Lung (tissue), 17 donors: ENCODE measurements at places on chromosomes 3 and 15. TPM values are rescaled to one million over a fixed set of nuclear protein-coding genes. Genes with fewer than 3 reads are reported as not detected.

DNA sequence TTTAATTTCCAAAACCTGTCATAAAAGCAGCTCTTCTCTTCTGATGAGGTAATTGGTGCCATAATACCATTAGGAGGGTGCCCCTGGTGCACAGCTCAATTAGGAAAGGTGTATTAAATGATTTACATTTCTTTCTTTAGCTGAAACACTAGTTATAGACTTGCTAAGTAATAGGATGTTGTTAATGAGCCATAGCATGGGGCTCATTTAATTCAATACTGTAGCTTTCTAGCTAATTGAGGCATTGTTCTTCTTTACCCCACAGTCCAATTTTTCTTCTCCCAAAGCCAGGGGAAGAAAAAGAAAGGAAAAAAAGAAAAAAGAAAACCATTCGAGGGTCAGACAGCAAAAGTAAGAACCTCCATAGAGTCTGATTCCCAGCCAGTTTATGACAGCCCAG is 164.0 kb upstream of the HES1 start:
- no peak overlapping the region for H3K4me3 ChIP-seq
- no peak for DNase-seq
- peaks cover 10% of the 10 kb centered on the region for H3K4me1 ChIP-seq
- H3K36me3 ChIP-seq, result no peaks in the 10 kb centered on the region

- no peaks in the 10 kb centered on the region for H3K4me1 ChIP-seq
- no peak overlapping the region for H3K27ac ChIP-seq
- no peak for DNase-seq
- no peak overlapping the region for H3K4me3 ChIP-seq
- peaks cover 8% of the 10 kb centered on the region for H3K36me3 ChIP-seq
These were observed 62.9 kb upstream of the MCF2L2 start for GRCh38 chr3:183491109-183491922.

DNA sequence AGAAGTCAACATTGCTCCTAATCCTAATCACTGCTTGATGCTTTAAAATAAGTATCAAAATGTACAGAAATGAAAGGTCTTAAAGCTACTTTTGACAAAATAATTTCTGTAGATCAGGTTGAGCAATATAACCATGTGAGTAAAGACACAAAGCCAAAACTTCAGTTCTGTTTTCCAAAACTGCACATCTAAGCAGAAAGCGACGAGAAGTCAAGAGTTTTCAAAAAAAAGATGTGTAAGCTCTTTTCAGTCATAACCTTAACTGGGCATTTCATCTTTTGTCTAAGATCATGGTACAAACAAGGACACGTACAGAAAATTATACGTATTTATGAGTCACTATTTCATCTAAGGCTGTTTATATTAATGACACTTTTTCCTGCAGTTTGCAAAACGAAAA is 608.8 kb downstream of the FOXP1 start:
- no peak overlapping the region for H3K4me3 ChIP-seq
- H3K36me3 ChIP-seq, result peaks cover 19% of the 10 kb centered on the region
- peaks cover 2% of the 10 kb centered on the region for H3K4me1 ChIP-seq
- H3K27ac ChIP-seq, result no peak overlapping the region

GRCh38 chr15:95025924-95026728 is 794.8 kb downstream of the MCTP2 start:
- no peak overlapping the region for H3K27ac ChIP-seq
- H3K4me1 ChIP-seq, result no peaks in the 10 kb centered on the region
- no peaks in the 10 kb centered on the region for H3K27me3 ChIP-seq
- H3K4me3 ChIP-seq, result no peak overlapping the region

TM4SF4 gene
- 2.2 TPM for total RNA-seq

MYRIP gene
- total RNA-seq, result 0.71 TPM

GRCh38 chr15:71596672-71597071 is 213.7 kb upstream of the NR2E3 start:
- H3K36me3 ChIP-seq, result no peaks in the 10 kb centered on the region
- H3K27ac ChIP-seq, result peak overlapping the region; percentile 88
- peak; percentile 86 for DNase-seq
- no peaks in the 10 kb centered on the region for H3K27me3 ChIP-seq
- H3K4me3 ChIP-seq, result no peak overlapping the region

GRCh38 chr3:159916052-159916451 is 72.6 kb upstream of the IL12A start:
- H3K4me3 ChIP-seq, result no peak overlapping the region
- no peaks in the 10 kb centered on the region for H3K4me1 ChIP-seq

USP13 gene
- total RNA-seq, result 25.2 TPM

RASL12 gene
- total RNA-seq, result 31.6 TPM

USF3 gene
- 21.3 TPM for total RNA-seq

DNA sequence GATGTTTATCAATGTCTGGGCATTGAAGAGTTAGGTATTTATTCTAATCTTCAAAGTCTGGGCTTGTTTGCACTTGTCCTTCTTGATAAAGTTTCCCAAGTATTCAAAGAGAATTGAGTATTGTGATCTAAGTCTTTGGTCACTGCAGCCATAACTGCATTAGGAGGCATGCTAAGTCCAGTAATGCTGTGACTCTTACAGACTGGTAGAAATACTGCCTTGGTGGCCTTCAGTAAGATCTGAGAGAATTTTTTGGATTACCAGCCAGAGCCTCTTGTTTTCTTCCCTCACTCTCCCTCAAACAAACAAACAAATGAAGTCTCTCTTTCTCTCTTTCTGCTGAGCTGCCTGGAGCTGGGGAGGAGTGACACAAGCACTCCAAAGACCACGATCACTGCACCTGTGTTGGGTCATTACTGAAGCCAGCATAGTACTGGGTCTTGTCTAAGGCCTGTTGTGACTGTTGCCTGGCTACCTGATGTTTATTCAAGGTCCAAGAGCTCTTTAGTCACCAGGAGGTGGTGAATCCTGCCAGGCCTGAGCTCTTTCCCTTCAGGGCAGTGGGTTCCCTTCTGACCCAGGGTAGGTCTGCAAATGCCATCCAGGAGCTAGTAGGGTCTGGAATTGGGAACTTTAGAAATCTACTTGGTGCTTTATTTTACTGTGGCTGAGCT is 14.8 kb upstream of the RBP2 start:
- no peak overlapping the region for H3K27ac ChIP-seq
- H3K4me1 ChIP-seq, result no peaks in the 10 kb centered on the region
- H3K27me3 ChIP-seq, result no peaks in the 10 kb centered on the region
- no peak for DNase-seq

DNA sequence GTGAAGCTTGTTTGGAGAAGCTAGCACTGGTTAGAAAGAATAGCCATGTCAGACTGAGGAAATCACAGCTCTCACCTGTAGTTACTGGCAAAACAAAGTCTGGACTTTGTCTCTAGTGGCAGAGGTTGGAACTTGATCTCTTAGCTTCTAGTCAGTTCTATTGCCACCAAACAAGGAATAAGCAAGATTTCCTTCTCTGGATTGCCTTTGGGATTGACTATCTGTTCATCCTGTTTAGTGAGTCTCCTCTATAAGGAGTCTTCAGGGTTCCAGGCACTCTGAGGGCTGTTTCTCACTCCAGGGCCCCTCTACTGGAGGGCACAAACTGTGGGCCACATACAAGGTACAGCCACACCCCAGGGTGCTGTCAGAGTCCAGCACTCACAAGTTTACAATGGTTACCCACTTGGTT is 426.6 kb upstream of the THBS1 start:
- no peaks in the 10 kb centered on the region for H3K27me3 ChIP-seq
- H3K36me3 ChIP-seq, result no peaks in the 10 kb centered on the region
- H3K4me3 ChIP-seq, result no peak overlapping the region
- DNase-seq, result no peak
- no peak overlapping the region for H3K27ac ChIP-seq
- peaks cover 2% of the 10 kb centered on the region for H3K4me1 ChIP-seq

GRCh38 chr15:41923401-41923997 is 29.6 kb upstream of the SPTBN5 start:
- peaks cover 26% of the 10 kb centered on the region for H3K4me1 ChIP-seq
- DNase-seq, result no peak
- H3K4me3 ChIP-seq, result no peak overlapping the region
- H3K36me3 ChIP-seq, result no peaks in the 10 kb centered on the region
- no peak overlapping the region for H3K27ac ChIP-seq

GRCh38 chr15:66001042-66001441 is 131.8 kb downstream of the RAB11A start:
- no peaks in the 10 kb centered on the region for H3K4me1 ChIP-seq
- H3K4me3 ChIP-seq, result no peak overlapping the region
- H3K36me3 ChIP-seq, result no peaks in the 10 kb centered on the region
- no peaks in the 10 kb centered on the region for H3K27me3 ChIP-seq
- no peak overlapping the region for H3K27ac ChIP-seq

AGTR1 gene
- 17.9 TPM for total RNA-seq

GRCh38 chr3:55489798-55490132 is 2.7 kb upstream of the WNT5A start:
- no peak overlapping the region for H3K27ac ChIP-seq
- DNase-seq, result no peak
- H3K27me3 ChIP-seq, result peaks cover 26% of the 10 kb centered on the region
- no peak overlapping the region for H3K4me3 ChIP-seq
- H3K4me1 ChIP-seq, result peaks cover 10% of the 10 kb centered on the region
- no peaks in the 10 kb centered on the region for H3K36me3 ChIP-seq

DNA sequence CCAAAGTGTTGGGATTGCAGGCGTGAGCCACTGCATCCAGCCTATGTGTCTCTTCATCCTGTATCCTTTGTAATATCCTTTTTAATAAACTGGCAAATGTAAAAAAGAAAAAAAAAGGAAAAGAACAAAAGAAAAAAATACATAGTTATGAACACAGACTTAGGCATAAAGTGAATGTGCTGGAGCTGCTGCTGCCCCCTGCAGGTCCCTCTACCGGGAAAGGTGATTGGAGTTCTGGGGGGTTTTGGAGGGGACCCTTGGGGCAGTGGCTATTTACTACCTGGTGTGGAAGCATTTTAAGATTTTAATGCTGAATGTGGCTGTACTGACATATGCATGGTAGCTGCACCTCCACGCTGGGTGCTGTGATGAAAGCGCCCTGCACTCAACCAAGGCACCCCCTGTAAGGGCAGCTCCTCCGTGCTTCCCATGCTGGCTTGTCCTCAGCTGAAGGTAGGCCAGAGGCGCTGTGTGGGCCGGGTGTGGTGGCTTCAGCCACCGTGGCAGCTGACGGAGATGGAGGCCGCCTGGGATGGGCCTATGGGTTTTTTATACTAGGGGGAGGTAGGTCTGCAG is 49.9 kb downstream of the RPLP1 start:
- no peaks in the 10 kb centered on the region for H3K27me3 ChIP-seq
- H3K27ac ChIP-seq, result no peak overlapping the region
- no peak for DNase-seq
- no peak overlapping the region for H3K4me3 ChIP-seq
- H3K4me1 ChIP-seq, result no peaks in the 10 kb centered on the region

MKRN3 gene
- not detected for total RNA-seq

DNA sequence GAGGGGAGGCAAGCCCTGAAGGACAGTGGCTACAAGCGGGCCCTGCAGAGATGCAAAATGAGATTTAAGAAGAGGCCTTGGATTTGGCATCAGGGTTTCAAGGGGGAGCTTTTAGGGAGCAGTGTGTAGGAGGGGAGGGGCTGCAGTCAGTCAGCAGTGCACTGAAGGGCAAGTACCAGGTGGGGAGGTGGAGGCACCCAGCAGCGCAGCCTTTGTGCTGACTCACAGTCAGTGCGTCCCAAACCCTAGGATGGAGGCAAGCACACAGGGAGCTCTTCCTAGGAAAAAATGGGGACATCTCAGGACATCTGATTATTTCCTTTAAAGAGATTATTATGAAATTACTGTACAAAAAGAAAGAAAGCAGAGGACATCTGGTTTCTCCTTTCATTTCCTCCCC is 80.0 kb downstream of the AAGAB start:
- no peak for DNase-seq
- H3K36me3 ChIP-seq, result peaks cover 21% of the 10 kb centered on the region

AMIGO3 gene
- 0.25 TPM for total RNA-seq

ADPRH gene
- 10.3 TPM for total RNA-seq

CCR8 gene
- not detected for total RNA-seq

GRCh38 chr3:56983427-56983826 is 77.0 kb upstream of the SPATA12 start:
- H3K27ac ChIP-seq, result no peak overlapping the region
- no peak for DNase-seq
- H3K27me3 ChIP-seq, result no peaks in the 10 kb centered on the region
- peaks cover 18% of the 10 kb centered on the region for H3K4me1 ChIP-seq
- H3K4me3 ChIP-seq, result no peak overlapping the region

GRCh38 chr3:194135806-194136518 is at the start of gene HES1:
Gene HES1, plus strand, starts transcription at chr3:194136148. Its CDS starts 233 bp downstream, at chr3:194136381.
- no peaks in the 10 kb centered on the region for H3K27me3 ChIP-seq
- DNase-seq, result peak; percentile 98
- peak within 1 kb of the TSS; percentile 92 for H3K27ac ChIP-seq

DNA sequence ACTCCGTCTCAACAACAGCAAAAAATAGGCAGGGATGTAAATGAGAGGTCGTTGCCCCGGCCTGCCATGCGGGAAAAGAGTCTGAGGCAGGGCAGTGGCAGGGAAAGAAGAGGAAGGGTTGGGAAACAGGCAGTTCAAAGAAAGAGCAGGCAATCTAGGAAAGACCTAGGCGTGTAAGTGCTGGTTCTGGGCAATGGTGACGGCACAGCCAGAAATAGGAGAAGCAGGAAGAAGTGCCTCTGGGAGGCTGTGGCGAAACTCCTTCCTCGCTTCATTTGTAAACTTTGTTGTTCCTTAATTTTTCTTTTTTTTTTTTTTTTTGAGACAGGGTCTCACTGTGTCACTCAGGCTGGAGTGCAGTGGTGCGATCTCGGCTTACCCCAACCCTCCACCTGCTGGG is 4.3 kb downstream of the SLC51A start:
- peak overlapping the region; percentile 71 for H3K27ac ChIP-seq
- H3K4me1 ChIP-seq, result peaks cover 4% of the 10 kb centered on the region
- H3K4me3 ChIP-seq, result no peak overlapping the region
- H3K27me3 ChIP-seq, result peaks cover 3% of the 10 kb centered on the region
- DNase-seq, result no peak

SNURF gene
- total RNA-seq, result 78.4 TPM

NFKBIZ gene
- 79.0 TPM for total RNA-seq

ADAM10 gene
- 104 TPM for total RNA-seq

DAZL gene
- not detected for total RNA-seq

DNA sequence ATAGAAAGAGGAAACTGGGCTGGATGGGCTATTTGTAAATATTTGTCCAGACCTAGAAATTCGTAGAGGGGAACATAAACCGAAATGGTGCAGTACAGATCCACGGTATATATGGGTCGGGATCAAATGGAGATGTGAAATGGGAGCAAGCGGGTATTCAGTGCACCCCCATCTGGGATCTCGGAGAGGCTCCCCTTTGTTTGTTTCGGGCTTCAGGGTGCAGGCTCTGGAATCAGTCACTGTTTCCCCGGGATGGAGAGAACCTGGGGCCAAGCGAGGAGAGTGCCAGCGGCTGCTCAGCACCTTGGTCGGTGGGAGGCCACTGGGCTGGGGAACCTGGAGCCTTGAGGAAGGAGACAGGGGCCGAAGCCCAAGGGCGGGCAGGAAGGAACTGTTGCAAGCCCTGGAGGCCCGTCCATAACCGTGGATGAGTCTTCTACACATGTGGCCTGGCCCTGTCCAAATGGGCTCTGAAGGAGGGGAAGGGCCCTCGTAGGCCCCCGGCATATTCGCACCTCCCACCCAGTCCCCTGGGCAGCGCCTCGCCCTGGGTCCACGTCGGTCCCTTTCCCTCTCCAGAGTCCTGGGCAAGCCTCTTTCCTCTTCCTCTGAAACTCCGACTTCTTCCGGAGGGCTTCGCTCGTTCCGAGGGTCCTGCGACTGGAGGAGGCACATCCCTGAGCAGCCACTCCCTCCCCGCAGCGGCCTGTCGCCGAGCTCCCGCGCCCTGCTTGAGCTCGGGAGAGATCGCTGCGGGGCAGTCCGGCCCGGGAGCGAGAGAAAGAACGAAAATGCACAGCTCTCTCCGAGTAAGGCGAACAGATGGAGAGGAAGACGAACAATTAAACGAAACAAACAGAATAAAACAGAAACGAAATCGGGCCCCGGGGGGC is 3.0 kb downstream of the ISL2 start:
- peaks cover 90% of the 10 kb centered on the region for H3K27me3 ChIP-seq
- H3K27ac ChIP-seq, result no peak overlapping the region
- peaks cover 13% of the 10 kb centered on the region for H3K4me1 ChIP-seq

OIP5 gene
- 1.5 TPM for total RNA-seq
